ENCODE measurements at places on chromosomes 5 and 9. TPM values are rescaled to one million over a fixed set of nuclear protein-coding genes. Genes with fewer than 3 reads are reported as not detected.

DNA sequence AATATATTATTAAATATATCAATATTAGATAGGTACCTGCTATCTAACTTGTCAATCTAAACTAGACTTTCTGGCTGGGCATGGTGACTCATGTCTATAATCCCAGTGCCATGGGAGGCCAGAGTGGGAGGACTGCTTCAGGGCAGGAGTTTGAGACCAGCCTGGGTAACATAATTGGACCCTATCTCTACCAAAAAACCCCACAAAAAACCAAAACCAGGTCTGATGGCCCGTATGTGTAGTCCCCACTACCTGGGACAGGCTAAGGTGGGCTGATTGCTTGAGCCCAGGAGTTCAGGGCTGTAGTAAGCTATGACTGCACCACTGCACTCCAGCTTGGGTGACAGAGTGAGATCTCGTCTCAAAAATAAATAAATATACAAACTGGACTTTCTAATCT is 55.0 kb downstream of the PJA2 start:
- DNase-seq, result no peak

DNA sequence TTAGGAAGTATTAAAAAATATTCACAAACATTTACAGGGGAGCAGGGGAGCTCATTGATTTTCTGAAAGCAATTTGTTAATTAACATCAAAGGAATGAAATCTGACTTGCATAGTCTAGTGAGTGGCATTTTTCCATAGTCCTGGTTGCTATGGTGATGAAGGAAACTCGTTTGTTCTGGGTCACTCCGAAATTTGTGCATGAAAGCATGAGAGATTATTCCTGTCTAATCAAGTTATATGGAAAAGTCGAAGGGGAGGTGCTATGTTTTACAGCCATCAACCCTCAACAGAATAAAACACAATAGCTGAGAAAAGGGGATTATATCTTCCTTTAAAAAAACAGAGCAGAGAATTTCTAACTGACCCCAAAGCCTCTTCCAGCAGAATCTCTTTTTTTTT is 1495.7 kb upstream of the WWC1 start:
- DNase-seq, result no peak

- DNase-seq, result no peak
Measured at GRCh38 chr5:38557792-38558191, 1.3 kb upstream of the LIFR start.

GRCh38 chr9:83431101-83432060 is 106.8 kb downstream of the FRMD3 start:
- DNase-seq, result peak; percentile 5

DNA sequence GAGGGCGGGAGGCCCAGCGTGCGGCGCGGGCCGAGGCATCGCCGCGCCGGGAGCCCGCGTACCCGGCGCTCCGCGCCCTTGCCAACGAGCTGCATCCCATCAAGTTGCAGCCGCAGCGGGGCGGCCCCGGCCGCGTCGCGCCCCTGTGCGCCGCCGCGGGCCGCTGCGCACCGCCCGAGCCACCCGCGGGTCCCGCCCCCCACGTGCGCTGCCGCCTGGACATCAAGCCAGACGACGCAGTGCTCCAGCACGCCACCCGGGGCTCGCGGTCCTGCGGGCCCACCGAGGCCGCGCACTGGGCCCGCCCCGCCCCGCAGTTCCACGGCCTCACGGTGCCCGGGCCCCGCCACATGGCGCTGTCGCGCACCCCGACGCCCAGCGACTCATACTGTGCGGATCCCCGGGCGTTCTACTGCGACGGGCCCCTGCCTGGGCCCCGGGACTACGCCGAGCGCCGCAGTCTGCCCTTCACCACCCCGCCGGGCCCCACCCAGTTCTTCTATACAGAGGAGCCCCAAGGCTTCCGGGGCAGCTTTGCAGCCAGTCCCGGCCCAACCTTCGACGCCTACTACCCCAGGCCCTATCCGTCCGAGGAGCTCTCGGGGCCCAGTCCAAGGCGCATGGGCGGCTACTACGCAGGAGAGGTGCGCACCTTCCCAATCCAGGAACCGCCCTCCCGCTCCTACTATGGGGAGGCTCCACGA is 2.6 kb downstream of the AJM1 start:
- no peak for DNase-seq

DNA sequence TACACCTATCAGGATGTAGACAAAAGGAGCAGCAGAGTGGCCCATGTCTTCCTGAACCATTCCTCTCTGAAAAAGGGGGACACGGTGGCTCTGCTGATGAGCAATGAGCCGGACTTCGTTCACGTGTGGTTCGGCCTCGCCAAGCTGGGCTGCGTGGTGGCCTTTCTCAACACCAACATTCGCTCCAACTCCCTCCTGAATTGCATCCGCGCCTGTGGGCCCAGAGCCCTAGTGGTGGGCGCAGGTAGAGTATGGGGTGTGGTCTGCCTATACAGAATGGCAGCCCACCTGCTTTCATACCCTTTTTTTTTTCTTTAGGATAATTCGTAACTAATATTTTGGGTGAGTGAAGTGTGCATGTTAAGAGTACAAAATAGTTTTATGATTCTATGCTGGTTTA is 1.1 kb downstream of the SLC27A6 start:
- no peak for DNase-seq

DNA sequence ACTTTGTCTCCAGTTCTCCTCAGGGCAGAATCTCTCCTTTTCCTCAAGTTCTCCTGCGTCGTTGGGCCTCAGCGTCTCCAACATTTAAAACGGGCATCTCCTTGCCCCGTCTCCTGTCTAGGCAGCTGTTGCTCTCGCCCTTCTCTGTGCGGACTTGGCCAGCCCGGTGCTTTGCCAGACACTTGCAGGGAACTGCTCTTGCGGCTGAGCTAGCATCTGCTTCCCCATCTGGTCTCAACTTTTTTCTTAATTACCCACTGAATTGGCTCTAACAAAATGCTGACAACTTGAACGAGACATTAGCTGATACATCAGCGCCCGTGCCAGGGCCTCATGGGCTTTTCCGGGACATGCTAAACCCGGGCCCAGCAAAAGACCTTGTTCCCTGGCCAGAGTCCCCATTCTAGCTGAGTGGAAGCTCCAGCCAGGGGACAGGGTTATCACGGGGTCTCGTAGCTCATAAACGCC is 25.1 kb downstream of the ZNF618 start:
- no peak for DNase-seq

- peak; percentile 80 for DNase-seq
Measured at GRCh38 chr9:34675048-34675714, 12.7 kb upstream of the CCL27 start.

DNA sequence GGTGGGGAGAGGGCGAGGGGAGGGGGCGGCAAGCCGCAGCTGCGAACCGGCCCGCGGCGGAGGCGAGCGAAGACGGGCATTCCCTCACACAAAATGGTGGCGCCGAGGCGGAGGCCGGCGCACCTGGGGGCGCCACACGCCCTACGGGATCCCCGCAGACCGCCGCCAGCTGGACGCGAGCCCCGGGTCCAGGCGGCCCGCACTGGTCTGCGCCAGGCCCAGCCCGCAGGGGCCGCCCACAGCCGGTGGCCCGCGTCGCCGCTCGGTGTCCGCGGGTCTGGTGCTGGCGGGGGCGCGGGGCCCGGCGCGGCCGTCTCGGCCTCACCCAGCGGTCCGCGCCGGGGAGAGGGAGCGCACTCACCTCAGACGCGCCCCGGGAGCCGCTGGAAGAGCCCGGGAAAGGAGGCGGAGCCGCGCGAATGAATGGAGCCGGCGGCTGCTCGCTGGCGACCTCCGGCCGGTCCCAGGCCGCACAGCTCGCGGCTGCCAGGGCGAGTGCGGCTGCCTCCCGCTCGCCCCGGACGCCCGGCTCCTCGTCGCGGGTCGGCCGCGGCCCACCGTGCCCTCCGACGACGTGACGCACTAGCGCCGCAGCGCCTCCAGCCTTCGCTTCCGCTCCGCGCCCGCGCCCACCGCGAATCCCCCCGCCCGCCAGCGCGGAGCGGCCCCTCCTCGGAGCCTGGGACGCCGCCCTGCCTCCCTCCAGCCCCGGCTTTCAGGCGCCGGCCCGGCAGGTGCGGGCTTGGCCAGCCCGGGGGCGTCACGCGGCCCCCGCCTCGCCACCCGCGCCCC is at the start of gene FAM169A:
FAM169A (minus strand) TSS at position 584 of the 792 bp plus-strand sequence. CDS start 24,711 bp downstream, outside the sequence.
- DNase-seq, result peak; percentile 76

- DNase-seq, result no peak
Measured at GRCh38 chr5:173567548-173567947, 48.9 kb downstream of the BOD1 start.

INPP5E gene
- total RNA-seq, result 11.3 TPM

ZNF883 gene
- total RNA-seq, result 2.2 TPM

FAM219A gene
- 13.1 TPM for total RNA-seq

SLC34A3 gene
- total RNA-seq, result 0.34 TPM

SLC46A2 gene
- total RNA-seq, result not detected

SETD9 gene
- total RNA-seq, result 11.9 TPM

SRA1 gene
- total RNA-seq, result 29.5 TPM

CDC25C gene
- 14.9 TPM for total RNA-seq

RANBP17 gene
- 117 TPM for total RNA-seq

CCDC127 gene
- total RNA-seq, result 7.8 TPM

TMED9 gene
- 275 TPM for total RNA-seq

All from Calu3 (cell line).